ENCODE measurements at places on chromosomes 7 and 10.

DNA sequence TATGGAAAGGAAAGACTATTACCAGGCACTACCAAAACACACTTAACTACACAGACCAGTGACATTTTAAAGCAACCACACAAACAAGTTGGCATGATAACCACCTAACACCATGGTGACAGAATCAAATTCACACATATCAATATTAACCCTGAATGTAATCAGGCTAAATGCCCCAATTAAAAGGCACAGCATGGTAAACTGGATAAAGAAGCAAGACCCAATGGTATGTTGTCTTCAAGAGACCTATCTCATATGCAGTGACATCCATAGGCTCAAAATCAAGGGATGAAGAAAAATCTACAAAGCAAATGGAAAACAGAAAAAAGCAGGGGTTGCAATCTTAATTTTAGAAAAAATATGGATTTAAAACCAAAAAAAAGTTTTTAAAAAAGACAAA is 86.0 kb downstream of the SAMD9 start:
- no peak for DNase-seq

DNA sequence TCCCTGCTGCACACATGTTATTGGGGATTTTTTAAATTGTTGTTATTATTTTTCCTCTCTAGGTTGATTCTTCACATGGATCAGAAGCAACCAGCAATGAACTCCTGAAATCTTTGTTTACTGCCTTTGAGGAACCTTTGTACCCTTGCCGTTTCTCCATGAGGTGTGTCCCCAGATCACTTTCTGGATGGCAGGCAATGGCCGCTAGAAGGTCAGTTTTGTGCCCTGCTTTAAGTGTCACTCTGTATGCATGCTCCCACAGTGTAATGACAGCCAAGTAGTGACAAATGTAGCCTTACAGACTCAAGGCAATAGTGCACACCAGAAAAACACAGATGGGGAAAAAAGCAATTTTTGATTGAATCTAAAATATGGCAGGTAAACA is 47.7 kb upstream of the NRP1 start:
- no peak for DNase-seq

- DNase-seq, result no peak
Observed at GRCh38 chr7:26265065-26265464, 26.6 kb upstream of the SNX10 start.

DNA sequence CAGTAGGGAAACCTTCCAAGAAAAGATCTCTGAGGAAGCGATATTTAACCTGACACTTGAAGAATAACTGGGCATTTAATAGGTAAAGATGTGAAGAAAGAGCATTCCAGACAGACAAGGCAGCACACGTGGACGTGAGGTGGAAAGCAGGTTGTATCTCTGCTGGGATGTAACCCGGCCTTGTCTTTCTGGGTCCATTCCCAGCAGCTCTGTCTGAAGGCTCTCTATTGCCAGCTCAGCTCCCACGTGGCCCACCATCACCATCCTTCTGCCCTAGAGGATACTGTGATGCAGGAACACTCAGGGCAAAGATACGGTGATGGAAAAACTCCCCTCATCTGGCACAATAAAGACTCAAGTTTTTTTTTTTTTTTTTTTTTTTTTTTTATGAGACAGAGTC is 137.7 kb downstream of the RSU1 start:
- no peak for DNase-seq

GRCh38 chr7:74567318-74567668 is 90.2 kb upstream of the GTF2I start:
- DNase-seq, result no peak

GRCh38 chr7:45176886-45177731 is 19.5 kb downstream of the RAMP3 start:
- DNase-seq, result no peak

- no peak for DNase-seq
Observed at GRCh38 chr10:120644556-120645410, 187.8 kb downstream of the PLPP4 start.

DNA sequence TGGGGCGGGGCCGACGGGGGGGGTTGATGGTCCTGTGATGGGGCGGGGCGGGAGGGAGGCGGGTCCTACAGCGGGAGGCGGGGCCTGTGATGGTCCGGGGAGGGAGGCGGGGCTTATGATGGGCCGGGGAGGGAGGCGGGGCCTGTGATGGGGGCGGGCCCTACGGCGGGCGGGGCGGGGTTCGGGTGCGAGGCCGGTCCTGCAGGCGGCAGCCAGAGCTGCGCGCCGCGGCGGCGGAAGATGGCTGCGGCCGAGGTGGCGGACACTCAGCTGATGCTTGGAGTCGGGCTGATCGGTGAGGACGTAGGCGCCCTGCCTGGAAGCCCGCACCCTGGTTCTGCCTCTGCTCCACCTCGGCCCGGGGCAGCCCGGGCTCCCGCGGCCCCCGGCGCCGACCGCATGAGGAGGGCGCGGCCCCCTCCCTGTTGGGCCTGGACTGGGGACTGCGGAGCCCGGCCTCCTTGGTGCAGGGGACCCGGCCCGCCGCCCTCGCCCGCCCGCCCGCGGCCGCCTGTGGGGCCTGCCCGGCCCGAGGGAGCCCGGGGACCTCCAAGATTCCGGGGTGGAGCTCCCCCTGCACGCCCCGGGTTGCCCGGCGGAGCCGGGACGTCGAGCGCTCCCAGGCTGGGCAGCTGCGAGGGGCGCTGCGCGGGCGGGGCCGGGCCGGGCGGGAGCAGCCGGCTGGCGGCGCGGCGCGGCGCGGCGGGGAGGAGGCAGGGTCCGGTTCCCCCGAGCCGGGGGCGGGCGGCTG is at the start of gene DENND10:
TSS of gene DENND10 (plus strand) at position 211 of the 751 bp plus-strand sequence. CDS start at position 241, 30 bp downstream.
- peak; percentile 81 for DNase-seq

DNA sequence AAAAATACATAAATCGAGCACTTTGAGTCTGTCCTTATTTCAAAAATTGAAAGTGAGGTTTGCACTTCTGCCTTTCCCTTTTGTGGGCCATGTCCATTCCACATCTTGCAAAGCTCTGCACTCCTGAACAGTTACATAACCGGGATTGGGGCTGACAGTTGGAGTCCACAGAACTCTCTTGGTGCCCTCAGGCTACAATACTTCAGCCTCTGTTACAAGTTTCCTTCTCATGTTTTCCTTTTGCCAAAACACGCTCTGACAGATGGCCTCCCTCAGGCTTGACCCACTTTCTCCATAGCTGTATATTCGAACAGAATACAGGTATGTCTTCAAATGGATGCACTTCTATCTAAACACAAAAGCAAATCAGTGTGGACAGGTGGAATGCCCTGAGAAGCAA is 335.9 kb downstream of the WDR37 start:
- no peak for DNase-seq

DNA sequence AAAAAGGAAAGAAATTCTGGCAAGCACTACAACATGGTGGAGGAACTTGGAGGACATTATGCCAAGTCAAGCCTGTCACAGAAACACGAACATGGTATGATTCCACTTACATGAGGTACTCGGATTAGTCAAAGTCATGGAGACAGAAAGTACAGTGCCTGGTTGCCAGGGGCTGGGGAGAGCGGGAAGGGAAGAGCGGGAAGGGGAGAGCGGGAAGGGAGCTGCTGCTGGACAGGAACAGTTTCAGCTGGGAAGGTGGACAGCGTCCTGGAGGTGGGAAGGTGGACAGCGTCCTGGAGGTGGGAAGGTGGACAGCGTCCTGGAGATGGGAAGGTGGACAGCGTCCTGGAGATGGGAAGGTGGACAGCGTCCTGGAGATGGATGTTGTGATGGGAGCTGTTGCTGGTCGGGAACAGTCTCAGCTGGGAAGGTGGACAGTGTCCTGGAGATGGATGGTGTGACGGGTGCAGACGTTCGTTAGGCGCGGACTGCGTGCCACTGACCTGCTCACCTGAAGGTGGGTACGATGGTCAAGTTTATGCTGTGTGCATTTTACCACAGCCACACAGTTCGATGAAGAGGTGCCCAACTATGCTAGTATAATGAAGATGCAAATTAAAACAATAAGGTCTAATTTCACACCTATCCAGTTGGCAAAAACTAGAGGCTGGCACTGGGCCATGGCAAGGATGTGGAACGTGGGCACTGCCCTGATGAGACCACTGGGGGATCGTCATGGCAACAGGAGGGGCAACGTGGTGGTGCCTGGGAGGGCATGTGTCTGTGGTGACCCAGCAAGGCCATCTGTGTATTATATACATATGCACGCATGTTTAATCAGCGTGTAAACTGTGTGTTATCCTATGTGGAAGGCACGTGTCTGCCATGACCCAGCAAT is 103.8 kb downstream of the NKX6-2 start:
- DNase-seq, result no peak

DNA sequence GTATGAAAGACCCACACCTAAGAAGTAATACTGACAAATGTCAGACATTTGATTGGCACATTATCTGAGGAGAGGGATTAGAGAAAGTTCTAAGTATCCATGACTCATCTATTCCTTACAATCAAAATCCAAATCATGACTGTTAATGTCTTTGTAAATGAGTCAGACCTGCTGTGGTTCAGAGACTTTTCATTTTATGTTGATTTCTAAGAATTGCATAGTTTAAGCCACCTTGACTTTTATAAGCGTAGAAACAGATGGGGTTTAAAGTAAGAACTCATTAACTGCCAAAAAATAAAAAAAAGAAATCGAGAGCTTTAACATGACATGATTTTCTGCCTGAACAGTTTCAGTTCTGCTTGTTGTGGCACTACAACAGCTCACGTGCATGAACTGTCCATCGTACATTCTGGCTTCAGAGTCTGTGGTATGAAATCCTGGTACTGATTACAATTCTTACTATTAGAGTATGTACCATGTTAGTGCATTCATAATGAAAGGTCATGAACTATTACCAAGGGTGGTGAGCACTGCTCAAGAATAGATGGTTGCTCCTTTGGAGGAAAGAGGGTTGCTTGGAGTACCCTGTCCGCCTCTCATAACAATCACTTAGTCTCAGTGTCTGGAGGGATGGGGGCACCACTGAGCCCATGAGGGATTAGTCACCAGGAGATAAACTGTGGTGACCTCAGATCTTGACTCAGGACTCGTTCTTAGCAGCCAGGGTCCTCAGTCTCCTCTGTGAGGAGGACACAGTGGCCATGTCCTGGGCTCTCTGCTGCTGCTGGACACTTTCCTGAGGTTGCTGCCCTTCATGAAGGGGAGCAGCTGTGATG is 42.2 kb downstream of the ACSM6 start:
- DNase-seq, result no peak

DNA sequence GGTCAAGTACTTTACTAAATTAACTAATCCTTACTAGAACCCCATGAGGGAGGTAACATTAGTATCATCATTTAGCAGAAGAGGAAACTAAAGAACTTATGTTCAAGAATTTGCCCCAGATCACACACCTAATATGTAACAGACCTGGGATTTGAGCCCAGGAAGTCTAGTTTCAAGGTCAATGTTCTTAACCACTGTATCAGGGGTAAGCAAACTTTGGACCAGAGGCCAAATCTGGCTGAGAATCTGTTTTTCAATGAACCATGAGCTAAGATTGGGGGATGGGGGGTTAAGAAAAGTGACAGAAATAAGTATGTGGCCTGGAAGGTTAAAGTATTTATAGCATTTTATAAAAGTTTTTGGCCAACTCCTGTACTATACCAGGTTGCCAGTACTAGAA is 95.1 kb downstream of the ZNF248 start:
- DNase-seq, result no peak

- no peak for DNase-seq
Observed at GRCh38 chr7:51186531-51186930, 130.1 kb downstream of the COBL start.

GRCh38 chr10:129946859-129947258 is 17.2 kb downstream of the EBF3 start:
- no peak for DNase-seq

- DNase-seq, result no peak
Observed at GRCh38 chr7:125459038-125459437, 529.4 kb upstream of the POT1 start.

- DNase-seq, result no peak
Observed at GRCh38 chr10:96488161-96488935, 25.4 kb downstream of the TLL2 start.

DNA sequence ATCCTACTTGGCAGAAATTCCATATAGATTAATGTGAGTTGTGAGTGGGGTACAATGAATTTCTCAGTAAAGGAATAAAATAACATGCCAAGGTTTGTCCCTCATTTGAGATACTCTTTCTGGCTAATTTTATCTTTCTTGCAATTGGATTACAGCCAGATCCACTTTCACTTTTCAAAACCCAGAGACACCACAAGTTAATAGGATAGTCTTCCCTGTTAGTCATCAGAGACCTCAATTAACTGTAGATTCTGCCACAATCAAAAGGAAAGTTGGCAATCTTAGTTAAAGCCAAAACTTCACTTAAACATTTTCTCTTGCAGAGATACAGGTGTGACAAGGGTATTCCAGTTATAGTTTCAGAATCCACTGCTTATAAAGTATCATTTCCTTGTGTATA is 91.4 kb upstream of the PHYHIPL start:
- no peak for DNase-seq

- no peak for DNase-seq
Observed at GRCh38 chr7:141359262-141359661, 191.9 kb upstream of the AGK start.

- DNase-seq, result no peak
Observed at GRCh38 chr10:11301571-11302111, 284.0 kb downstream of the CELF2 start.

GRCh38 chr7:21884496-21884895 is 61.2 kb downstream of the CDCA7L start:
- no peak for DNase-seq

DNA sequence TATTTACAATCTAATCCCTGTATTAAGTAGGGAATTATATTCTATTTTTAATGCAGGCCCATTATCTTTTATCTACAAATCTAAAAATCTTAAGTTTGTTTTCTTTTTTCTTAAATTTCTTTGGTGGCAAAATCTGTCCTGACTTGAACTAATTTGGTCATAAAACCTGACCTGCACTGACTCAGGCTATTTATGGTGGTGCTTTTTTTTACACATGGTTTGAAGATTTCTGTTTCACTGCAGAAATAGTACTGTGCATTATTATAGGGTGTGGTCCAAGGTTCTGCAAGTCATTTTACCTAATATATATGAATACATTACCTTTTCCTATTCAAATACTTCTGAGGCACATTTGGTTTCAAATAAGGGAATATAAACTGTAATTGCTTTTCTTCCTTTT is 137.0 kb downstream of the CD36 start:
- no peak for DNase-seq

GRCh38 chr10:30124704-30125103 is 65.3 kb upstream of the JCAD start:
- no peak for DNase-seq

GRCh38 chr7:100510437-100511239 is 26.9 kb downstream of the NYAP1 start:
- no peak for DNase-seq

DNA sequence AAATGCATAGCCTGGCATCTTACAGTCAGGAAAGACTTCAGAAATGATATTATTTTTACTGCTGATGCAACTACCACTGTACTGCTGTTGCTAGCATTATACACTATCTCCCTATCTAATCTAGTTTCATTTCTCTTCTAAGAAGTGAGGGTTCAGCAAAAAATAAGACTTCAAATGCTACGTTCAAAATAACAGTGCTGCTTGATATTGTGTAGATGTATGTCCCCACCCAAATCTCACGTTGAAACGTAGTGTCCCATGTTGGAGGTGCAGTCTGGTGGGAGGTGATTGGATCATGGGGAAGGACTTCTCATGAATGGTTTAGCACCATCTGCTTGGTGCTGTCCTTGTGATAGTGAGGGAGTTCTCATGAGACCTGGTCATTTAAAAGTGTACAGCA is 129.4 kb downstream of the ANK3 start:
- DNase-seq, result no peak

Measured in hindlimb muscle (tissue), 1 donor.